Left kidney (tissue), 8 donors: ENCODE measurements at places on chromosomes 2 and 18. TPM values are rescaled to one million over a fixed set of nuclear protein-coding genes. Genes with fewer than 3 reads are reported as not detected.

DNA sequence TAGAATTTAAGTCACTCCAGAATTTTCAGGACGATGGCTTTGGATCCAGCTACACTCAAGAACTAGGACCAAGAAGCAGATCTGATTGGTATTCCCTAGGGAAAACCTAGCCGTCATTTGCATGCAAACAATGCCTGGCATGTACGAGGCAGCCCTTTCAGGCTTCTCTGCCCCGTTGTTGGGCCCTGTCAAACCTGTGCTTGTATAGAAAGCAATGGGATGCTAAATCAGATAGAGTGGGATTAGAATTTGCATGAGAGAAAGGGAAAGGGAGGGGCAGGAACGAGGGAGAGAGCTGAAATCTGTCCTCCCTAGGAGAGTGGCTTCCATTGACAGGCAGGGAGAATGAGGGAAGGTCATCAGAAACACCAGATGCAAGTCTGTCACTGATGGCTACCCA is 28.6 kb downstream of the ARID5A start:
- no peak for DNase-seq

DNA sequence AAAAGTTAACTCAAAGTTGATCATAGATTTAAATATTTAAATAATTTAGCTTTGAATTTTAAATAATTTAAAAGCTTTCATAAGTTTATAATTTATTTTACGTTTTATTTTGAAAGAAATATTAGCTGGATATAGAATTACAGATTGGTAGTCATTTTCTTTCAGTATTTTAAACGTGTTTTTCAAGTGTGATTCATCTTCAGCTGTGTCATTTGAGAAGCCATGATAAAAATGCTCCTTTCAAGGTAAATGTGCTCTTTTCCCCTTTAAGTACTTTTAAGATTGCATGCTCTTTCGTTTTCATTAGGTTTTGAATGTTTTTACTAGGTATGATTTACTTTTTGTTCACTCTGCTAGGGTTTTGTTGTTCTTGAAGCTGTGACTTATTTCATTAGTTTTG is 116.8 kb upstream of the FIGN start:
- no peak for DNase-seq

DNA sequence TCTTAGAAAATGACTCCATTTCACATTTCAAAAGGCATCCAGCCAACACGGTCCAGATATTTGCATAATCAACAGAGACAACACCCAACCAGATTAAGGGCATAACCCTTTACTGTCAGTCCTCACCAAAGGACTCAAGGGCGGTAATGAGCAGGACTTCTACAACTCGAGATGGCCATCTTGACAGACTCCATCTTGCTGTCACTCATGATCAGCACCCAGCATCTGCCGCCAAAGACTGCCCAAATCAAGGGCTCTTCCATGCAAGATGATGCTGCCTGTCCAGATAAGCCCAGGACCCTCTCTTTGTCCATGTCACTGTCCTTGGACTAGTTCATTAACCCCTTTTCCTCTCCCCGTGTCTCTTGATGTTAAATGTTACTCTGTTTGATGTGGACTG is 77.9 kb downstream of the UXS1 start:
- DNase-seq = no peak

DNA sequence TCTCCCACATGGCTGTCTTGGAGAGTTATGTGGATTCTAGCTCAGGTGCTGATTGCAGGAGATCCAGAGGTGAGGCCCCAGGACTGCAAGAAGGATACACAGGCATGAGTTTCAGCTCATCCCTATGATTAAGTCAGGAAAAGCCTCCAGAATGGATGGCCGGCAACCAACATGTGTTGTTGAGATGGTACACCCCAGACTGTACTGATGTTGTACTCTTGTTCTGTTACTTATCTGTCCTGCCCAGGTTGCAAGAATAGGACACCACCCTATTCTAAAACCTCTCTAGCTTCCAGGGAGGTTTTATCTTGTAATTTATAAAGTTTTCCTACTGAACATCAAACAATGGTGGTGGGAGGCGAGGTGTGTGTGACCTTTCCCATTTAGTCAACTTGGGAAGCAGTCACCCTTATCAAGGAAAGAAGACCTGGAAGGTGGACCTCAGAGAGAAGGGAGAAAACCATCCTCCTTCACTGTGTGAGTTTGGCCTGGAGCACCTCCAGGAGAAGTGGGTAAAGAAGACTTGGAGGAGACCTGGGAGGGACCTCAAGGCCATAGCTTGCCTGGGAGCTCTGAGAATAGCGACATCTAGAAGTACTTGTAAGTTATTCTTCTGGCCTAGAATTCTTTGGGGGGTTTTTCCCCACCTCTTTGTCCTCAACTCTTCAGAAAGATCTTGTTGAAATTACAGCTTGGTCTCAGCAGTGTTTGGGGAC is 8.6 kb downstream of the FAM124B start:
- DNase-seq = no peak

DNA sequence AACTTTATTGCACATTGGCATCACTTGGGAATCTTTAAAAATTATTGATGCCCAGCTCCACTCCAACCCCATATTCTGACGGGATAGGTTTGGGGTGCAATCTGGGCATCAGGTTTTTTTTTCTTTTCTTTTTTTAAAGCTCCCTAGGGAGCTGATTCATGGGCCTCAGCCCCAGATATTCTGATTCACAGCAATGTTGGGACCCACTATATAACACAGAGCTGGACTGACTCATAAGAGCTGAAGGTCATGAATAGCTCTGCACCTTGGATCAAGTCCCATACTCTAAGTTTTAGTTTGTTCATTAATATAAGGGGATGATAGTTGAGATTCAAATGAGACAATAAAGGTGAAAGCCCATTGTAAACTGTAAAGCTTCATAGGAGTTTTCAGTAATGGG is 191.1 kb upstream of the REV1 start:
- no peak for DNase-seq

- DNase-seq = peak; percentile 49
Observed at GRCh38 chr18:7117390-7118355, at the start of gene LAMA1. TSS of gene LAMA1 (minus strand) at chr18:7117797. CDS start at chr18:7117720, 77 bp downstream.

GRCh38 chr2:25982273-25982967 is at the start of gene KIF3C:
TSS of gene KIF3C (minus strand) at chr2:25982497. CDS start at chr2:25981917, 580 bp downstream.
- DNase-seq = peak; percentile 64

The TACR1 gene
- 2.9 TPM for polyA plus RNA-seq
